CD4-positive, alpha-beta T cell treated with Interferon alpha-2 for 1 hour (primary cell): ENCODE measurements at places on chromosomes 7 and 10.
A peak's percentile ranks its signal among the peaks of the same experiment; 100 is the strongest.

DNA sequence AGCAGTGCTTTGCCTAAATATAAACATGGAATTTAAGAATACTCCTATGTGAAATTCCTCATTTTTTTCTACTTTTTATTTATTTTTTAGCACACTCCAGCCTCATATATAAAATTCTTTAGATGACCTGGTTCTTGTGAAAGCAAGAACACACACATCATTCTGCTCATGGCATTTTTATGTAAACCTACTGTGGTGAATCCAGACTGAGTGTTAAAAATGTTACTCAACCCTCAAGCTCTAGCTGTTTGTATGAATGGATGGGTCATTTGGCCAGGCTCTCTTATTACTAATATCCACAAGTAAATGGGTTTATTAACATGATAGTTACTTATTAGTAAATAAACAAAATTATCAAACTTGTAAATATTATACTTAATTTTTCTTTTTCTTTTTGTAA lies 551.7 kb upstream of the LRRN3 start:
- DNase-seq: no peak

DNA sequence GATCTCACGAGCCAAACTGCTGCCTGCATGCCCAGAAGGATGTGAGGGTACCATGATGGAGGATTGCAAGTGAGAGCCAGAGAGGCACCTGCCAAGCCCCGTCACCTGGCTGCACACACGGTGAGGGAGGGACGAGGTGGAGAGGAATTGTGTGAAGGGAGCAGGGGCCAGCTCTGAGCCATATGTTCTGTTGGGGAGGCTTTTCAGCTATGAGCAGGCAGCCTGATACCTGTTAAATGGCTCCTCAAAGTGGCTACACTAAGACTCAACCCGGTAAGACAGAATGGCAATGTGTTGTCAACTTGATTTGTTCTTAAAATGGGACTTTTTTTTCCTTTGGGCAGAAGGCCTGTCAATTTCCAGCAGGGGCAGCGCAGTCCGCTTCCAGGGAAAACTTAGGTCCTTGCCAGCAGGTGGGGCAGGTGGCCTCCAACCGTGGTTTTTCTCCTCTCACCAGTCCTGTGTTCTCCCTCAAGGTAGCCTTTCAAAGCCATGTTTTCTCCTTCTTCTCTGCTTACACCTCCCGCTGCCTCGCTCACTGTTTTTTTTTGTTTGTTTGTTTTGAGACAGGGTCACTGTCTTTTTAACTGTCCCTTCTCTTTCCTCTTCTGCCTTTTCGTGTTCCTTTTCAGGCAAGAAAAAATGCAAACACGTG lies 57.7 kb upstream of the ZNRF2 start:
- peak; percentile 16 for DNase-seq

DNA sequence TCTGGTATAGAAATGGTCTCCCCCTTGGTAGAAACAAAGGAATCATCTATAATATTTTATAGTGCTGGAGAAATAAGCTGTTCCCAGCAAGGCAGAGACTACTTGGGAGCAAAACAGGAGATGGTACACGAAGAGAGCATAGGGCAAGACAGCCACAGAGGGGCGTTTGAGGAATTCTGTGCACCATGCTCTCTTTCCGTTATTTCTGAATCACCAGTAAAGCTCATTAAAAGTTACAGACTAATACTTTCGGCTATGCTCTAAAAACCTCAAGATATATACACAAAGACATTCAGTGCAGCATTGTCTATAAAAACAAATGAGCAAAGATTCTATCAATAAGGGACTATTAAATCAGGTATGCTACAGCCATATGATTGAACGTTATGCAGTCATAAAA lies 68.5 kb upstream of the FHIP2A start:
- no peak for DNase-seq

DNA sequence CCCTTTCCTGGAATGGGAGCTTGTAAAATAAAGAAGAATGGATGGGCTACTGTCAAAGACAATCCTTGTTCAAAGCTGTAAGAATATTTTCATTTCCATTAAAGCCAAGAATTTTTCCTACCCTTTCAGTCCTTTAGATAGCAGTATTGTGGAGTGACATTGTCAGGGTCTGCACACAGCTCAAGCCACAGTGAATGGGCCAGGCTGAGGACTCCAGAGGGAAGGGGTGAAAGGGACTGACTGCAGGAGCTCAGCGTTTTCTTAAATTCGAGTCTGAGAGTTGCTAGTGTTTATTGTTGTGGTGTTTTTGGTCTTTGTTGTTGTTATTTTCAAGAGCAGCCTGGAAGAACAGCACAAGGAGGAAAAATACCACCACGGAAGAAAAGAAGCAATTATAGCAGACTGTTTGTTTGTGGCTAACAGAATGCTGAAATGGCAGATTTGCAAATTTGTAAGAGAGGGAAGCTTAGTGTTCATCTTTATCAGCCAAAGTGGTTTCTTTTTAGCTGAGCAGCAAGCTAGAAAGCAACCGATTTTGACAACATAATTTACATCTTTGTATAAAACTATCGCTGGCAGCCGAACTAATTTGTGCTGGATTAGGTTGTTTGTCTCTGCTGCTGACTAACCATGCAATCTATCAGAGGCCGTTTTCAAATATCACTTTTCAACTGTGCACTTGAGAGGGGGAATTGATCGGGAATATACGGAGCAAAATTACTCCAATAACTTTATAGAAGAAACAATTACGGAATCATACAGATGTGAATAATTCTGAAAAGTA lies 192.1 kb downstream of the LRMDA start:
- no peak for DNase-seq

DNA sequence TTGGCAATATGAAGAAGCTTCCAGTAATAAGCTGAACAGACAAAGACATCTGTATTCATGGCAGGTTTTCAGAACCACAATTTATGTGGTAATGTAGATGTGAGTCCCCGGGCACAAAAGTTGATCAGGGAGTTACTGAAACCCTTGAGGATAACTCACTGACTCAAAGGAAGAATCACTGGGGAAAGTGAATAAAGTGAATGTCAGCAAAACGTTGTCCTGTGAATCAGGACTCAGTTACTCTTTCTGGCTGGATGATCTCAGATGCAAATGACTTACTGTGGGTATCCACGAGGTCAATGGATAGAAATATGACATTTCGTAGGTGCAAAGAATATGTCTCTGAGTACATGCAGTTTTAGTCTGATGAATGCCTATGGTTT lies 172.8 kb upstream of the CTBP2 start:
- no peak for DNase-seq

DNA sequence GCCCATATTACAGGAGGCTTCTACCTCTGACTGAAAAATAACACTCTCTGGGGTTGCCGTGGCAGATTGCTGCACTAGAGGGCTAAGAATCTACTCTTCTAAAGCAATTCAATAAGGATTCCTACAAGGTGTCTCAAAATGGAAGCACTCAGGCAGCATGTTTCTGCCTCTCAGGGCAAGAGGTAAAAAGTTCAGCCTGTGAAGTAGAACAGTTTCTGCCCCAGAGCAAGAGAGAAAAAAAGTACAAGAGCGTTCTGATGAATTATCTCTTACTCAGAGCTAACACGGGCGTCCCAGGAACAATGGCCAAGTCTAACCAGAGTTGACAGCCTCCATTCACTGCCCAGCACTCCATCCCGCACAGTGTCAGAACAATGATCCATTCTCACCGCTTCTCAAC lies 71.3 kb upstream of the TES start:
- no peak for DNase-seq

DNA sequence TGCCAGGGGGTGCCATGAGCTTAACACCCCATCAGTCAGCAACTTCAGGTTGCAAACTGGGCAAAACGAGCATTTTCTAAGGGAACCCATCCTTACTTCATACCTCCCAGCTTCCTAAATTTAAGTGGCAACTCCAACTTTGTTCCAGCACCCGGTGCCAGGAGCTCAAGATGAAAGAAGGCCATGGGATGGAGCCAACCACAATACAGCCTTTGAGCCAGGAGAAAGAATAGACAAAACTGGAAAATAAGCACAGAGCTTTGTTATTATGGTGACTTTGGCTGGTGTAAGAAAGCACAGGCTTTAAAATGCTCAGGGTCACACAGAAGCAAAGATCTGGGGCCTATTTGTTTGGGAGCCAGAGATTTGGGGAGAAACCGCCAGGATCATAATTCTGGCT lies 388.7 kb upstream of the MGMT start:
- no peak for DNase-seq

DNA sequence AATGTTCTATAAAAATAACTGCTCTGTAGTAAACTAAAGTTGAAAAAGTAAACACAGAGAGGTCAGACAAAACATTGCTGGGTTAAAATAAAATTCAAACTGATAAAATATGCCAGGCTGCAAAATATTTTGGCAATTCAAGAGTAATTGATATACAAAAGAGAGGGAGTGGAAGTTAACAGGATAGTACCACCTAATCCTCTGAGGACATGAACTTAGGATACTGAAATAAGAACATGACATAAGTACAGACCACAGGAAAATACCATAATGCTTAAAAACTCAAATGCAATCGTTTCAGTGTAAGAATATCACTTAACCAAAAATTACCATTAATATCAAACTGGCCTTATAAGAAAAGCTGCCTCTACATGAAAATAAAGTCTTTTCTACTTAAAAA lies 37.6 kb upstream of the GPR22 start:
- no peak for DNase-seq

DNA sequence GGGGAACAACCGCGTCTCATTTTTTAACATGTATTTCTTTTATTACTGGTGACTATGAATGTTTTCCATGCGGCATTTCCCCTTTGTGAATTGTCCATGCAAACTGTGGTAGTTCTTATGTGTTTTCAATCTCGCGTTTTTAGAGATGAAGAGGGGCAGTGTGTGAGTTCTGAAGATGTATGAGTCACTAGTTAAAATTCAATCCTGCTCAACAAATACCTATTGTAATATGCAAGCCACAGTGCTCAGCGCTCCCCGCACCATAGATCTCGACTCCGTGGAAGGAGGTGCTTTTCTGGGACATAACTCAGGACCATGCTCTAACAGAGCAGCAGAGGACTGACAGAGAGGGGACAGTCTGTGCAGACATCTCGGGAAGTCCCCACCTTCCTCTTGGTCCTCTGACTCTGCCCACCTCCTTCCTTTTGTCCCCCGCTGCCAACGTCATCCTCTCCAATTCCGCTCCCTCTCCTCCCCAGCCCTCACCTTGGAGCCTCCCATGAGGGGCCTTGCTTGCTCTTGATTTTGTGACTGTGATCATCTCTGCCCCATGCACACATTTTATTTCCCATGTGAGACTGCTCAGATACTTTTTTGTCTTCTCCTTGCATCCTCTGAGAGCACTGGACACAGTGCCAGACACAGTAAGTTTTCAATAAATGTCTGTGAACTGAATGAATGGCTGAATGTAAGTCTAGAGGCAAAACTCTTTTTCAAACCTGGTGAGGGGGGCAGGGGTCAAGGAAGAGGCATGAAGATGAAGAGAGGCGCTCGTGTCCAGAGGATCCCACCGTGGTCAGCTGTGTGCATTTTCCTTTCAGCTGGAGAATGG lies 42.7 kb upstream of the PLEKHA1 start:
- DNase-seq: no peak

DNA sequence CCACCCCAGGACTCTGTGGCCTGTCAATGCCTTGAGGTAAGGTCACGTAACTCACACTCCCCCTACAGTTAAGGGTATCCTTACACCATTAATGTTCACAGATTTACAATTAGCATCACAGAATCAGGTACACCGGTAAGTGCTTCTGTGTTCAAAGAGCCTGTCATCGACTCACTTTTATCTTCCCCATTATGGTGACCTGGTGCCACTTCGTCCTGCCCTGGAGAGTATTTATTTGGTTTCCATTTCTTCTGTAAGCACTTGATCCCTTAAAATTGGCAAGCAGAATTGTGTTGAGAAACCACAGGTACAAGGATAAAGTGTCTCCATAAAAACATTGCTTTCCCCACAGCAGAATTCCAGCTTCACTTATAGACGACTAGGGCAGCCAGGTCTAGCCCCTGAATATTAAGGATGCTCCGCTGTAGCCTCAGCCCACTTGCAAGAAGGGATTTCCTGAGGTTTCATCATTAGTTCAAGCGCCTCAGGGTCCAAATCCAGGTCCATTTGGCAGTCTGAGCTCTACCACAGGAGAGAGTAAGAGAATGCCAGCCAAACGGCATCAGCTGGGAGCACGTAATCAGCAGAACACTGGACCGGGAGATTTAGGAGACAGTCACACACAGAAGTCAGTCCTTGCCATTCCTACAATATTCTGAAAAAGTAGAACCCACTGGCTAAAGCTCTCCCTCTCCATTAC lies 10.1 kb downstream of the ATXN7L1 start:
- no peak for DNase-seq

- no peak for DNase-seq
Observed at GRCh38 chr7:138154661-138155060, 78.4 kb downstream of the AKR1D1 start.
